ENCODE measurements at places on chromosomes 3 and 15.

DNA sequence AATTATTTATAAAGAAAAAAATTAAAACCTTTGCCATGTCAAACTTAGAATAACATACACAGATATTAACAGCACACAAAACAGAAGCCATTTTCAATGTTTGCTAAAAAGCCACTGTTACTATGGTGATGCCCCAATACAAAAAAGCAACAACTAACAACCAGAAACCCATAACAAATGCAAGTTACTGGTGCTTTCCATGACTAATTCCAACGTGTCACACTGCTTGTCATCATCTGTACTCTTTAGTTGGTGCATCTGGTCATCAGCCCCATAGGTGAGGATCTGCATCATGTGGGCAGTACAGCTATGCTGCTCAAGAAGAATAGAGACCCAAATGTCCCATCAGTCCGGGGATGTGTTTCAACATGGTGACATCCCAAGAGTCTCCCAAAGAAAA, 52.8 kb downstream of the ATP8B4 start:
- peak; percentile 10 for DNase-seq

DNA sequence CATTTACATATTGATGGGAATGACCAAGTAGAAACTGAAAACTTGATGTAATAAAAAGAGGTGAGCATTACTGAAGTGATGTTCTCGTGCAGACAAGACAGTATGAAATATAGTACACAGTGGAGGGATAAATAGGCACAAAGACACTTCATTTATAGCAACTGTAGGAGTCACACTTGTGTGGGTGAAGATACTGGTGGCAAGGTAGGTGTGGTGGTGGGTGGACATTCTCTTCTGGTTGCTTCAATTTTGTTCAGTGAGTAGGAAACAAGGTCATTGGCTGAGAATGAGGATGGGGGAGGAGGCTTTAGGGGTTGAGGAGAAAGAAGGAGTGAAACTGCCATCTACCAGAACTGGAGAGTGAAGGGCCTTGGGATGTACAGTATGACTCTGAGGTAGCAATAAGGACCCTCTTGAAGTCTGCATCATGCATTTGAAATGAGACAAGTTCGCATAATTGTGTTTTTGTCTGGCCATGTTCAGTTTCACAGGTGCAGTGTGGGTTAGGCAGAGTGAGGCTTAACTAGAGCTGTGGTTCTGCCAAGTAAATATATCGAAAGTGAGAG, 6.6 kb downstream of the CPNE9 start:
- DNase-seq: no peak

GRCh38 chr15:23422099-23422945, 24.7 kb downstream of the GOLGA6L2 start:
- no peak for DNase-seq

GRCh38 chr15:91146728-91147127, 46.7 kb downstream of the SV2B start:
- DNase-seq: no peak

DNA sequence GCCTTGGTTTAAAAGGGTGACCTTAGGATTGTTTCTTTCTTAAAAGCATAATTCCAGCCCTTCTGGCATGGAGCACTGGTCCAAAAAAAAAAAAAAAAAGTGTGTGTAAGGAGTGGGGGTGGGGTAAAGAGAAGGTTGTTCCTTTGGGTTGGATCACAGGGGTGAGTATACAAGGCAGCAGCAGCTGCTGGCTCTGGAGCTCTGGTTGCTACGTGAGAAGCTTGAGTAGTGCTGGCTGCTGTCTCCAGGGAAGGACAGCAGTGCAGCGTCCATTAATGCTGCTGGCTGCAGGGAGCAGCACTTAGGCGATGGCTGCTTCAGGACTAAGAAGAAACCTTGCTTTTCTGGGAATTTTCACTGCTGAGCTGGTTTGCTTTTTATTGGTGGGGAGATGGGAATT, 2.3 kb downstream of the SETD5 start:
- no peak for DNase-seq

DNA sequence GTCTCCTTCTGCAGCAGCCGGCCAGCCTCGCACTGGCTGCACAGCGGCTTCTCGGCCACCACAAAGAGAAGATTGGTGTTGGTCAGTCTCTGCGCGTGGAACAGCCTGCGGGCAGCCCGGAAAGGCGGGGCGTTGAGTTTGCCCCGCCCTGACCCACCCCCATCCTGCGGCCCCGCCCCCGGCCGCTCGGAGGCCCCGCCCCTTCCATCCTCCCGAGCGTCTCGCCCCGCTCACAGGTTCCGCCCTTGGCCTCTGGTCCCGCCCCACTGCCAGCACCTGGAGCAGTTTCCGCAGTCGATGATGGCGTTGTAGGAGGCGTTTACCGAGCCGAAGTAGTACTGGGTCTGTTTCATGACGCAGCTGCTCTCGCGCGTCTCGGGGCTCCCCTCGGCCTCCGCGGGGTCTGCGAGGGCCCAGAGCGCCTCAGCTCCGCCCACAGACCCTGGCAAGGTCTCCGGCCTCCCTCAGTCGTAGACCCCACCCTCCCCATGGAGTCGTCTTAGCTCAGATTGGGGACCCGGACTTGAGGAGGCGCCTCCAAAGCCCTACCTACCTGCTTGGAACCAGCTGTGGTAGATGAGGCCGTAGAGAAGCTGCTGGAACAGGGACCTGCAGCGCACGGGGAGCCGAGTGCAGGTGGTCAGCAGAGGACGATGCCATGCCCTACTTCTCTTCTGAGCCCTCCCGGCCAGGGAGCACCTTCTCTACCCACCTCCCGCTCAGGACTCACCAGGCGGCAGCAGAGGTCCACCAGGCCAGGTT, 5.9 kb upstream of the TMEM115 start:
- peak; percentile 89 for DNase-seq

DNA sequence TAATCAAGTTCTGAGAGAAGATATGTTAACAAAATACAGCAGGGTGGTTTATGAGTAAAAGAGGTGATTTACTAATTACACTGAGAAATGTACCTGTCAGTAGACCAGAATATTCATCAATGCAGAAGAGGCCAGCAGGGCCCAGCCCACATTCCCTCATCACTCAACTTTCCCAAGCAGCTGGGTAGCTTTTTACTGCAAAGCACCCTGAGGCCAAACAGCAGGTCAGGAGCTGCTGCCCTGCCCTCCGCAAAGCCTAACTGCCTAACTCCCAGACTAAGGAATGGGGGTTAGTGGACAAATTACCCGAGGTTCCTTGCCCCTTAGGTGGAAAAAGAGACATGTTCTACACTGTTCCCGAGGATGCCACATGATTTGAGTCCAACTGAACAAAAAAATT, 108.2 kb downstream of the TBL1XR1 start:
- no peak for DNase-seq

DNA sequence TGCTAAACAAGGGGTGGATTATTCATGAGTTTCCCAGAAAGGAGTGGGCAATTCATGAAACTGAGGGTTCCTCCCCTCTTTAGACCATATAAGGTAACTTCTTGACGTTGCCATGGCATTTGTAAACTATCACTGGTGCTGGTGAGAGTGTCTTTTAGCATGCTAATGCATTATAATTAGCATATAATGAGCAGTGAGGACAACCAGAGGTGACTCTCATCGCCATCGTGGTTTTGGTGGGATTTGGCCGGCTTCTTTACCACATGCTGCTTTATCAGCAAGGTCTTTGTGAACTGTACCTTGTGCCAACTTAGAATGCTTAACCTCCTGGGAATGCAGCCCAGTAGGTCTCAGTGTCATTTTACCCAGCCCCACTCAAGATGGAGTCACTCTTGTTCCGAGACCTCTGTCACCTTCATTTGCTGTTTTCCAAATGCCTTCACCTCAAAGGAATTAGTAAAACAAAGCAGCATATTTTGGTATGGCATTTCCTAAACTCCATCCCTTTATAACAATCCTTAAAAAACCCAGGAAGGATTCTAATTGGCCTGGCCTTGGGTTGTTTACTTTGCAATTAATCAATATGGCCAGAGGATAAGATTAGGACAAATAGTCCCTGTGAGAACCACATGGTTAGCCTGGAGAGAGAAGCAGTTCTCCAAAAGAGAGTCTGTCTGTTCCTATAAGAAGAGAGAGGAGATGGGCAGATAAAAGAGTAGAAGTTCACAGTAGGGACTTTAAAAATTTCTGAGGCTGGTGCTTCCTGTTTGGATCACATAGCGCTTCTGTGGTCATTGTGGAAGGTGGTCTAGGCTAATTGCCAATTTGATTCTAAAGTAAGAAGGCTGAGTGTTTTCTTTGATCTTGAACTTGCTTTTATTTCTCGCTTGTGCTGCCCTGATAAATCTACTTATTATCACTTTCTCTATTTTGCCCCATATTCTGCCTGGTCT, 155.2 kb upstream of the EOMES start:
- DNase-seq: no peak

- DNase-seq: no peak
Observed at GRCh38 chr3:195916991-195917390, 8.6 kb upstream of the TNK2 start.

GRCh38 chr3:188594139-188594538, 440.2 kb downstream of the LPP start:
- no peak for DNase-seq

DNA sequence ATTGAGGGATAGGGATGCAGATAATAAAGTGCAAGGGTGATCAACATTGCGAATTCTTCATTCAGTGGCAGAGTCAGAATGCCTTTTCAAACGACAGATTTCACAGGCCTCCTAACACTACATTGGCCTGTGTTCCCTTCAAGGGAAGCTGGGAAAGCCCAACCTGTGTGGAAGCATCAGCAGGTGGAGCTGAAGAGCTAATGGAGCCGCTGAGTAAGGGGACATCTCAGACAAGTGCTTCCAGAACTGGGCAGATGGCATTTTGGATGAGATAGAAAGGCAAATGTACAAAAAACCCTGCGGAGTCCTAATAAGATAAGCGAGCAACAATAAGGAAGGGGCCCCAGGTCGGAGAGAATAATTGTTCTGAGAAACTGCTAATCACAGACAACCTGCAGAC, 8.5 kb upstream of the SLC24A5 start:
- no peak for DNase-seq

DNA sequence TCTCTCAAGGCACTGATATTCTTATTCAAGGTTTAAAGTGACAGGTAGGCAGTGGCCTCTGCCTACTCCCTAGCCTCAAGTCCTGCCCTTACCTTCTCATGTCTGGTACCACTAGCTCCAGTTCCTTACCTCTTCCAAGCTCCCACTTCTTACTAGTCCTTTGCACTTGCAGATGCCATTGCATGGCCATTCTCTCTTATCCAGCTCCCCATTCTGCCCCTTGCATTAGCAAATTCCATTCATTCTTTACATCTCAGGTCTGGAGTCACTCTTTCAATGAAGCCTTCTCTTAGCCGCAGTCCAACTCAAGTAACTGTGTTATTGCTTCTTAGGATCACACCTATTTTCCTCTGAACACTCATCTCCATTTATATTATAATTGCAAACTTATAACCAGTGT, 807.1 kb downstream of the EDEM1 start:
- no peak for DNase-seq

DNA sequence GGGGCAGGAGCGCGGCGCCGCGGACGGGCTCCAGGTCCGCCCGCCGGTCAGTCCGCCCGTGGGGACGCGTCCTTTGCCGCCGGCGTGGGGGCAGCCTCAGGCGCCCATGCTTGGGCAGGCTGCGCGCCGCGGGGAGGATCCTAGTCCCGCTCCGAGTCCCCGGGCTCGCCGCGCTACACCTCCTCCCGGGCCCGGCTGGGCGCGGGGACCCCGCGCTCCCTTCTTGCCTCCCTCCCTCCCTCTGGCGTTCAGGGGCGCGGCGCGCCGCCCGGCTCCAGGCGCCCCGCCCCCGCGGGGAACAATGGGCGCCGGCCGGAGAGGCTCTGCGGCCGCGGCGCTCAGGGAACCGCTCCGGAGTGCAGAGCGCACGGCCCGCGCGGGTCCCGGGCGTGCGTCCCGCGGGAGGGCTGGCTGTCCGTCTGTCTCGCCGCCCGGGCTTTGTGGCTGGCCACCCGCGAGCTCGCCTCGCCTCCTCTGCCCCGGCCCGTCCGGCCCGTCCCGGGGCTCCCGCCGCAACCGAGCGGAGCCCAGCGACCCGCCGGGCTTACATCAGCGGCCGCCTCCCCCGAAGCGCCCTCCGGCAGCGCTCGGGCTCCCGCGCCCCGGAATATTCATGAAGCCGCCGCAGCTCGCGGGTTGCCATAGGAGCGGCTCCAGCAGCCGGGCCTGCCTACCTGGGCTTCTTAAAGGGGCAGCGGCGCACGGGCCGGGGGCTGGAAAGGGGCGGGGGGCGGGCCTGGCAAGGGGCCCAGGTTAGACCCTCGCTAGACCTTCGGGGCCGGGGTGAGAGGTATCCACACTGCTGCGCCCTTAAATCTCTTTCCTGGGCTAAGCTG, at the start of gene HCN4:
Gene HCN4 (minus strand): TSS at position 658 of the 836 bp plus-strand sequence. CDS start 688 bp downstream, outside the sequence.
- no peak for DNase-seq

DNA sequence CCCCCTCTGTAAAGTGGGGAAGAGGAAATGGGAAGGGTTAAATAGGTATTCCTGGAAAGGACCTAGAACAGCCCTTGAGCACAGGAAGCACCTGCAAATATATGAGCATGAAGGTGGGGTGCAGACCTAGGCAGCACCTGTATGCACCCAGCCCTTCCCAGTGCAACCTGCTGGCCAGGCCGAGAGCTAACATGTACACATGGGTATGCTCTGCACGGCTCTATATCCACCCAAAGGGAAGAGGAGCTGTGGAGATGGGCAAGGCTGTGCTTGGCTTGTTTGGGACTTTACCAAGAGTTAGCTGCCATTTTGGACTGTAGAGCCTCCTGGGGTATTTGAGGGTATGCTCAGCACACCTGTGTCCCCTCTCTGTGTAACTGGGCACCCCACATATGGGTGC, 171.2 kb downstream of the KLF13 start:
- no peak for DNase-seq

DNA sequence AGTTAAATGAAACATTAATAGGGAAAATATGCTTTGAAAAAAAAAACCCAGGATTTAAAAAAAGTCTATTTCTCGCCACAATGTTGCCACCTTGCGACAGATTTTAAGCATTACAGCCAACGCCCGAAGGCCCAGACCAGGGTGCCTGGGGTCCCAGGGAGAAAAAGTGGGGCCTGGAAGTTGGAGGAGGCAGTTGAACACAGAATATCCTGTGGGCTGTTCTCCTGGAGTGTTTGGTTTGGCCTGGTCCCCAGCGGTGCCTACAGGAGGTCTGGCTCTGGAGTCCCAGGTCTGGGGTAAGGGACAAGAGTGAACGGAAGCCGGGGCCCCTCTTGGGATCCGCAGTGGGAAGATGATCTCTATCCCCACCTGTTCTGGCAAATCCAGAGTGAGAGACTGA, 3.4 kb downstream of the RNU6-1 start:
- DNase-seq: no peak

- DNase-seq: no peak
Observed at GRCh38 chr3:57007521-57008460, 52.7 kb upstream of the SPATA12 start.

DNA sequence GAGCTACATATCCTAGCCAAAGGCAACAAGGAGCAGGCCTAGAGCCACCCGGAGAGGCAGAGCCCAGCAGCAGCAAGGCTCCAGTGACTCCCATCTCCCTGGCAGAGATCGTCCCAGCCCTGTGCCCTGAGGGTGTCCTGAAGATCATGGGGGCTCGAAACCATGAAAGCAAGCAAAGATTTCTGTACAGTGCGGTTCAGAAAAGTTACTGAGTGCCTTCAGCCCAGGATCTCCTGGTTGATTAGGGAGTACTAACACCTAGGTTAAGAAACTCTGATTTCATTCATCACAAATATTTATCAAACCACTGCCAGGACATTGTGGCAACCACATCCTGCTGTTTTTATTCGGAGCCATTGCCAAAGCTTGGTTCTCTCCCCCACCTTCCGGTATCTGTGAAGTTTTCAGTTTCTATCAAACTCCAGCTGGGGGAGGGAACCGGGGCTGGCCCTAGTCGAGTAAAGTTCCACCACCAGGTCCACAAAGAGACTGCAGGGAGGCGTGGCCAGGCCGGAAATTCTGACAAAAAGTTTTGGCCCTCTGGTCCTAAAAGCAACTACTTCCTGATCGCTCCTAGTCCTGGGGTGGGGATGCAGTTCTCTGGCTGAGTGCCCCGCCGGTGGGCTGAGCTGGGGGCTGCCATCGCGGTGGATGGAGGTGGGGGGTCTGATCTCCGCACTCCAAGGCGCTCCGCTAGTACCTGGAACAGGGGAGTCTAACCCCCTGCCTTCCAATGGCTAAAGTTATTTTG, 1.2 kb downstream of the RAB43 start:
- DNase-seq: peak; percentile 91

All from stimulated activated CD4-positive, alpha-beta T cell treated with anti-CD3 and anti-CD28 coated beads, TNF-alpha, amount 100 ng/mL, for 48 hours (primary cell).